Heart left ventricle (tissue), 16 donors: ENCODE measurements at places on chromosomes 2 and 18. TPM values are rescaled to one million over a fixed set of nuclear protein-coding genes. Genes with fewer than 3 reads are reported as not detected.

The RNF125 gene
- 12.5 TPM for total RNA-seq

The EVX2 gene
- total RNA-seq = not detected

The MDH1B gene
- total RNA-seq = 1.3 TPM

The CD207 gene
- not detected for total RNA-seq

The APLF gene
- 4.0 TPM for total RNA-seq

The POU3F3 gene
- total RNA-seq = not detected
